ENCODE measurements at places on chromosomes 3 and 15.
A peak's percentile ranks its signal among the peaks of the same experiment; 100 is the strongest.

DNA sequence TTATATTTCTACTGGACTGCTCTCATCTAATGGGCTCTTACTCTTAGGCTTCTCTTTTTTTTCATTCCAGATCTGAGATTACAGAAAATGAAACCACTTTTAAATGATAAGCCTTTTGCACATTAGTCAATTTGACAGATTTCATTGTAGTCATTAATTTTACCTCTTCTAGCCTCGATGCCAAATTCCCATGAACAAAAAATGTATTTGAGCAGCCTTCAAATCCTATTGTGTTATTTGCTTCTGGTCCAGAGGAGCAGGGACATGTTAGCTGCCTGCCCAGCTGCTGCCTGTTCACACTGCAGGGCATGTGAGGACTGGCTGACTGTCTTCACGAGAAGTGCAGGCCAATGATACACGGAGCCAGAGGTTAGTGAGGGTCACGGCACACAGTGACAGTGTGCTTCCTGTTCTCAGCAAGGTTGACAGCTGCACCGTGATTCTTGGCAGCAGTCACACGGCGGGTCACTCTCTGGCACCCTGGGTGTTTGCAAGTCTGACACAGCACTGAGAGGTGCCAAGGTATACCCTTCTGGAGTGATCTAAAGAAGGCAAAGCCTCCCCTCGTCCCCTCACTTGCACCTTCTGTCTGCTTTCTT is 40.8 kb downstream of the KAT2B start:
- DNase-seq: peak; percentile 42

- DNase-seq: no peak
Measured at GRCh38 chr3:185858502-185859225, 33.8 kb upstream of the IGF2BP2 start.

- no peak for DNase-seq
Measured at GRCh38 chr3:194500198-194500597, 13.4 kb upstream of the ATP13A3 start.

GRCh38 chr3:154022606-154023005 is 98.6 kb upstream of the ARHGEF26 start:
- no peak for DNase-seq

DNA sequence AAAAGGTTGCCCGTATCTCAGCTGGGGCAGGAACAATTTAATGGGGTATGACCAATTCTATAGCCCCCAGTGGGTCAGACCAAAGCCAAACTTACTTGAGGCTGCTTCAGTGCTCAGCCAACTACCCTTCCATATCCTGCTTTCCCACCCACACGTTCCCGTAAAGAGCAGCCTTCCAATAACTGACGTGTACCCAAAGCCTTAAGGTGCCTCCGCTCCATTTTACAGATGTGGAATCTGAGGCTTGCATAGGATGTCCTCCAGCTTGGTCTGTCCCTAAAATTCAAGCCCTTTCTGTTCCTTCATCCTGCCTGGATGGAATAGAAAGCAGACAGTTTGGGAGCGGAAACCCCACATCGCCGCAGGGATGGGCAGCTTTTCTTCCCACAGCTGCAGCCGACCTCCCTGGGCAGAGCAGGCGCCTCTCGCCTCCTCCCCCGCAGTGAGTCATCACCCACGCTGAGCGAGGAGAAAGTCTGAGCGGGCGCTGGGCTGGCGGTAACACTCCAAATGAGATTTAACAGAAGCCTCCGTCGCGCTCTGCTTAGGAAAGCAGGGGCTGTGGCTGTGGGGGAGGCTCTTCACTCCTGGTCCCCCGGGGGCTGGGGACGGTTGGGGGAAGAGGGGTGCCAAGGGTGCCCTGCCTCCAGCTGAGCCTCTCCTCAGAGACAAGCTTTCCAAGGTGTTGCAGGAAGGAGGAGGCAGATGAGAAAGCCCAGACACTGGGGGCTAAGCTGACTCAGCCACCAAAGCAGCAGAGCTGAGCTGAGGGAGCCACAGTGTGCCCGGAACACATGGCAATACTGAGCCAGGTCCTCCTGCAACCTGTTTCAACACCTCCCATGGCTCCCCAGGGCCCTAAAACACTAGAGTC is 57.8 kb upstream of the HRH1 start:
- peak; percentile 33 for DNase-seq

GRCh38 chr15:63135281-63135680 is 13.6 kb downstream of the LACTB start:
- DNase-seq: no peak

GRCh38 chr3:189289251-189289650 is 117.5 kb downstream of the TPRG1 start:
- DNase-seq: no peak

GRCh38 chr3:59565125-59565524 is 515.3 kb upstream of the CFAP20DC start:
- no peak for DNase-seq

DNA sequence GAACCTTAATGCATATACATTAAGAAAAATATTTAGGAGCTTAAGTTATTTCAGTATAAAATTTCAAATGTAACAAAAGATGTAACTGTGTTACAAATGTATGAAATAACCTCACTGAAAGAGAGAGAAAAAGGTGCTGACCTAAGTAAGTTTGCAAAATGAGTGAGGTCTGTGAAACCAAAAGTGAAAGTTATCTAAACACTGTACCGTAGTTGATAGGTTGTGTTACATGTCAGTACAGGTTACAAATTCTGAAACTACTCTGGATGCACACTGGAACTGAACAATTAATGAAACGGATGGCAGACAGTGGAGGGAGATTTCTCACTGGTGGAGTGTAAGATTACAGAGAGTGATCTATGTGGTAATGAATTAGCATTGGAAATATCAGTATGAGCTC is 420.7 kb downstream of the ZNF385D start:
- DNase-seq: no peak

DNA sequence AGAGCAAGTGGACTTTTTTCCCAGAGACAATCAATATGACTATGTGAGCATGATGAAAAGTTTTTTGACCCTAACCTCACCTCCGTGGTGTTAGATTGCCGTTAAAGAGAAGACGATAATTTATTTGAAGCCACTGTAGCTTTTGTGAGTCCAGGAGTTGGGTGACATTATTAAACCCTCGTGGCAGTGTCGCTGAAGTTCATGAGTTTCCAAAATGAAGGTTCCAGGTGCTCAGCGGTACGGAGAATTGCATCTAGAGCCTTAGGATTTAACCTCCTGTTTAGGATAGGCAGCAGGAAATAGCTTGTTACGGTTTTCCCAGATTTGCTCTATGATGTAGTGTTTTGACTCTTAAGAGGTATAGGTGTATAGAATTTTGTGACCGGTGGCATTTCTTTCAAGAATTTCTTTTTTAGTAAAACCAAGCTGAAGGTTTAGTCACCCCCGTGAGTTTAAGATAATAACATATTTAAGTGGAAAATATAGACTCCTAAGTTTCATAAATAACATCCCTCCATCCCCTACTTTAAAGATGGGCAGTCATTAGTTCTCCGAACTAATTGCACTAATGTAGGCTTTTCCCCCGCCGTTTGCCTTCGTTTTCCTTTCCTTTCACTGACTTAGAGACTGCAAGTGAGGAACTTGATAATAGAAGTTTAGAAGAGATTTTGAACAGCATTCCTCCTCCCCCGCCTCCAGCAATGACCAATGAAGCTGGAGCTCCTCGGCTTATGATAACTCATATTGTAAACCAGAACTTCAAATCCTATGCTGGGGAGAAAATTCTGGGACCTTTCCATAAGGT is 2.0 kb downstream of the SMC4 start:
- no peak for DNase-seq

DNA sequence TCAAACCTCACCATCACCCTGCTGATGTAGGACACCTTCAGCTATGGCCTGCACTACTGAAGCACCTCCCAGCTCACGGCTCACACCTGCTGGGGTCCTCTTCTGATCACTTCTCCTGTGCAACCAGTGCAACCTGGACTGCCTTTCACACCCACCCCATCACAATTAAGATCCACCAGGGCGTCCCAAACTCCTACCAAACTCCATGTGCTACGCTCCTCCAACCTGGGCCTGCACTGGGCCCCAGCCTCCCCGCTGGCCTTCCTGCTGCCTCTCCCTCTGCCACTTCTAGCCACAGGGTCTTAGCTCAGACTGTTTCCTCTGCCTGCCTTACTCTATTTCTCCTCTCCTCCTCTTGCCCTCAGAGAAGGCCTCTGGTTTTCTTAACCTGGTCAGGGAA is 12.8 kb downstream of the MESD start:
- DNase-seq: no peak

- no peak for DNase-seq
Measured at GRCh38 chr3:2783261-2783660, 326.9 kb downstream of the IL5RA start.

DNA sequence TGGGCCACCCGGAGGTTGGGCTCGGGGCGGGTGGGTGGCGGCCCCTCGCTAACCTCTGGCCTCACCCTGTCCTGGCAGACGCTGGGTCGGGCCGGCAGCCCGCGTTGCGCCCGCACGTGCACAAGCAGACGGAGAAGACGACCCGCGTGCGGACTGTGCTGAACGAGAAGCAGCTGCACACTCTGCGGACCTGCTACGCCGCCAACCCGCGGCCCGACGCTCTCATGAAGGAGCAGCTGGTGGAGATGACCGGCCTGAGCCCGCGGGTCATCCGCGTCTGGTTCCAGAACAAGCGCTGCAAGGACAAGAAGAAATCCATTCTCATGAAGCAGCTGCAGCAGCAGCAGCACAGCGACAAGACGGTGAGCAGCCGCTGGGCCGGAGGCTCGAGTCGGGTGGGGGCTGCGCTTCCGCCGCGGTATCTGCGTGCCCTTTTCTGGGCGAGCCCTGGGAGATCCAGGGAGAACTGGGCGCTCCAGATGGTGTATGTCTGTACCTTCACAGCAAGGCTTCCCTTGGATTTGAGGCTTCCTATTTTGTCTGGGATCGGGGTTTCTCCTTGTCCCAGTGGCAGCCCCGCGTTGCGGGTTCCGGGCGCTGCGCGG is 3.7 kb downstream of the ISL2 start:
- no peak for DNase-seq

GRCh38 chr3:135528413-135529015 is 437.0 kb upstream of the PPP2R3A start:
- DNase-seq: no peak

- DNase-seq: no peak
Measured at GRCh38 chr3:129421988-129422745, 6.3 kb downstream of the EFCAB12 start.

GRCh38 chr15:36501063-36501678 is 78.3 kb upstream of the CDIN1 start:
- DNase-seq: peak; percentile 2

DNA sequence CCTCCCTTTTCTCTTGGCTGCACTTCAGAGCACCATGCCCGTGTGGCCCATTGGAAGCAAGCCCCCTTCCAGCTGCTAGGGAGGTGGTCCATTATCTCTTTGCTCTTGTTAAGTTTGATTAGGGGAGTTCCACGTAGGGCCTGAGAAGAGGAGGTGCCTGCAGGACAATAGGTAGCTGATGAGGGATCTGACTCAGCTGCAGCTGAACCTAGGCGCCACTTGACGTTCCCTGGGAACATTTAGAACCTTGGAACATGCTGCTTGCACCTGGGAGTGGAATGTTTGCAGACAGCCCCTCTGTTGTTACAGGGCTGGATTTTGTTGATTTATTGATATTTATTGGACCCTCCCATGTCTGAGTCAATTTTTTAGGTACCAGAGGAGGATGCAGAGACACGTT is 4.7 kb downstream of the SMAD3 start:
- DNase-seq: no peak

Measured in amygdala (tissue), 56 donors.